Esophagus mucosa (tissue), 1 donor: ENCODE measurements at places on chromosomes 12 and 14. TPM values are rescaled to one million over a fixed set of nuclear protein-coding genes. Genes with fewer than 3 reads are reported as not detected.

Gene EIF4B
- total RNA-seq, result 344 TPM

- ATAC-seq, result peak; percentile 85
Measured at GRCh38 chr14:92759300-92759678, 10.9 kb upstream of the LGMN start.

DNA sequence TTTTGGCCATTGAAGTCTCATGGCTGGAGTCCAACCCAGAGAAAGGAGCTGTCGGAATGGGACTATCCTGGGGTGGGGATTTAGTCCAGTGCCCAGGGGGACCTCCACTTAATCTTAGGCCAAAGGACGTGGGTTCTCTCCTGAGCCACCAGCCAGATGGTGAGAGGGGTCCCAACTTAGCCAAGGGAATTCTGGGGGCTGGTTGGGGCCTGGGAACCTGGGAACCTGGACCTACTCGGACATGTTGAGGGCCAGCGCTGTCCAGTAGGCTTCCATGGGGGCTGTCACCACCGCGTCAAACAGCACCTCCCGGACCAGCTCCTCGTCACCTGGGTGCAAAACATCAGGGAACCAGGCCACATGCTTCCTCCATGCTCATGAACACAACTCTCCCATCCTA, 33.4 kb downstream of the LRTM2 start:
- no peak for ATAC-seq

DNA sequence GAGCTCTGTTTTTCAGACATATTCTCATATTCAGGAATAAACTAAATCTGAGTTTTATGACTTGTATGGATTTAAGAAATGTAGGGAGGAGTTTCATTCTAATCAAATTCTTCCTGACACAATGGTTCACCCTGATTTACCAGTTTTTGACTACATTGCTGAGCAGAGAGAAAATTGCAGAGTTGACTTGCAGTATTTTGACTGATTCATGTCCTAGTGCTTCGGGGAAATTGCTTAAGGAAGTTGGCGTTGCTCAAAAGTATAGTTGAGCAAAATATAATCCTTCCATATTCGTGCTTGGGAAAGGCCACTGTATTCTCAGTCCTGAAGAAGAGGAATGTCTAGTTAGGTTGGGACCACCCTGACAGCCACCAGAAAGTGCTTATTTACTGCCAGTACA, 1.3 kb upstream of the TWF1 start:
- ATAC-seq, result peak; percentile 73

- ATAC-seq, result peak; percentile 11
Measured at GRCh38 chr12:57216014-57216911, at the start of gene NXPH4. Gene NXPH4, plus strand, starts transcription at chr12:57216794. Its CDS starts 176 bp downstream, at chr12:57216970.

GRCh38 chr14:64696355-64696857, 7.8 kb upstream of the PLEKHG3 start:
- no peak for ATAC-seq

Gene CLEC4A
- total RNA-seq, result 0.96 TPM
